ENCODE measurements at places on chromosomes 1 and 21. TPM values are rescaled to one million over a fixed set of nuclear protein-coding genes. Genes with fewer than 3 reads are reported as not detected.

- no peak for DNase-seq
These were observed 5.8 kb downstream of the UBE2U start for GRCh38 chr1:64209221-64209620.

The CLCN6 gene
- polyA plus RNA-seq = 5.4 TPM

DNA sequence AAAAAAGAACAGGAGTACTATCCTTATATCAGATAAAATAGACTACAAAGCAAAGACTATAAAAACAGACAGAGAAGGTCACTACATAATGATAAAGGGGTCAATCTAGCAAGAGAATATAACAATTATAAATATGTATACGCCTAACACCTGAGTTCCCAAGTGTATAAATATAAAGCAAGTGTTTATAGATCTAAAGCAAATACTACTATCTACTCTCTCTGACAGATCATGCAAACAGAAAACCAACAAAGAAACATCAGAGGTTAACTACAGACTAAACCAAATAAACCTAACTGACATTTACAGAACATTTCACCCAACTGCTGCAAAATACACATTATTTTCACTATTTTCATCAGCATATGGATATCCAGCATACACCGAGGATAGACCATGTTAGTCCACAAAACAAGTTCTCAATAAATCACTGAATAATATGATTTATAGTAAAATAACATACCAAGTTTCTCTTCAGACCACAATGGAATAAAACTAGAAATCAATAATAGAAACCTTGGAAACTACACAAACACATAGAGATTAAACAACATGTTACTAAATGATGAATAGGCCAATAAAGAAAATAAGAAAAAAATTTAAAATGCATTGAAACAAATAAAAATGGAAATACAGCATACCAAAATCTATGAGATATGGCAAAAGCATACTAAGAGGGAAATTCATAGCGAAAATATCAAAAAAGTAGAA lies 22.7 kb downstream of the UCHL5 start:
- no peak for DNase-seq

- no peak for DNase-seq
These were observed 24.8 kb downstream of the IVNS1ABP start for GRCh38 chr1:185292237-185292636.

DNA sequence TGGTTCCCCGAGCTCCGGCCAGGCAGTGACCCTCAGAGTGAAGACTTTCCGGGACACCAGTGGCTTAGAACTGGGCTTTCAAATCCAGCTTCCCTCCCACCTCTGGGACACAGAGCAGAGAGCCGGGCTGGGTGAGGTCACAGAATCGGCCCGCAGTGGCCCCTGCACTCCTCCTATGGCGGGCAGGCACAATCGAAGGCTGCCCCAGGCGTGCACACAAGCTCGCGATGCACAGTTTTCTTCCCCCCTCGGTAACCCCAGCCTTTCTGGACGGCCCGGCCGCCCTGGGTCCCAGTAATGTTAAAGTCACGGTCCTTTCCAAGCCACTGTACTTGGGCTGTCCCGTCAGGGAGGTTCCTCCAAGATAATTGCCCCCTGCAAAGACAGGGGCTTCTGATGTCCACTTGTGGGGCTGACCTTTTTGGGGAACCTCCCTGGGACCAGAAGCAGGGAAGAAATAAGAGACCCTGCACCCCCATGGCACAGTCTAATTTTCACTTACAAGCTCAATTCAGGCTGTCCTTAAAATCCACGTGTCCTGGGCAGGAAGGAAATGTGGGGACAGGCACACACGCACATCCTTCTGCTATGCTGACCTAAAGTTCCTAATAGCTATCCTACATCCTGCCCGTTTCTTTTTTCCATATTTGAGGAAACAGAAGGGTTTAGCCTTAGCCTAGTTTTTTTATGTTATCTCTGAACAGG lies 13.7 kb downstream of the TFF3 start:
- DNase-seq = no peak

- DNase-seq = no peak
These were observed 17.2 kb downstream of the DNAJC16 start for GRCh38 chr1:15543589-15544568.

DNA sequence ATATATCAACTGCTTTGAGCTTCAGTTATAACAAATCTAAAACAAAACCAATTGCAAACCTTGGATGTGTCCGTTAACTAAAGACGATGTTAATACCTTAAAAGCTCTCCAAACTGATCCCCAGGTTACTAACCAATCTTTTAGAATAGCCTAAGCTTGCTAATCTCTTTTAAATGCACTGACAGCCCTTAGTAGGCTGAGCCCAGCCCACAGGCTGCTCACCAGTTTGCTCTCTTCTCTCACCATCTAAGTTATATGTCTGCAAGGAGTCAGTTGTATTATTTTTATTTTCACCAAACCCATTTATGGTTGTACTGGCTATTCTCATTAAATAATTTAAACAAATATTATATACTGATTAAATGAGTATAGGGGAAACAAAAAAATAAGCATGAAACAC lies 199.5 kb downstream of the ADGRL2 start:
- DNase-seq = no peak

The SH2D2A gene
- not detected for polyA plus RNA-seq

DNA sequence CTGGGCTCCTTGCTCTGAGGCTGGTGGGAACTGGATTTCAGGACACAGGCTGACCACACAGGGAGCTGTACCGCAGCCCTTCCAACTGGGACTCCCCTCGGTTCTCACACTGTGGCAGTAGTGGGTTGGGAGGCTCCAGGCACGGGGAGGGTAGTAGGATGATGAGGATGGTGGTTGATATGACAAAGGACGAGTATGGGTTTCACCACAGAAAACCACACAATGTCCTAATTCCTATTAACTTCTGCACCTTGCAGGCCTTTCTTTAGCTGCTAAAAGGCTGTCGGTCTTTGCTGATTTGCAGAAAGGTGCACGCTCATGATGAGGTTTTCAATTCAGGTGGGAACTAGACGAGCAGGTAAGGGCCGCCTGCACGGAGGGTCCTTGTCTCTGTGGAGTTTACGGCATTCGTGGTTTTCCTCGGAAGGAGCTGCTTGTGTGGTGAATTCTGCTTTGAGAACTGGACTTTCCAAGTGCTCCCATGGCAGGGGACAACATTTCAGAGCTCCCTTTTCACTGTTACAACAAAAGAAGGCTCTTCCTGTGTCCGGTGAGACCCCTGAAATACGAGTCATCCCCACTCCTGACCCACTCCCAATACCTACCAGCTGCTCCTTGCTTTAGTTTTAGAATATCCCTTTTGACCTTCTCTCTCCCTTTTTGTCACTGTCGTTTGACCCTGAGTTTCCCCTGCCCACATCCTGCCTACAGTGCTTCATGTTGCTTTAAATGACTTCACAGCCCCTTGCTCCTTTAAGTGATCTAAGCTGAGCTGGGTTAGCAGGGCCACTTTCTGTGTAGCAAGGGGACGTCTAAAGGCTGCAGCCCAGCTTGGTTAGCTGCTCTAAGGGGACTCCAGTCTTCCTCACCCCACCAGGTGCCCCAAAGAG lies 125.1 kb downstream of the MRPS6 start:
- no peak for DNase-seq

GRCh38 chr1:111789666-111790316 lies 34.1 kb downstream of the DDX20 start:
- DNase-seq = peak; percentile 65

- DNase-seq = no peak
These were observed 113.6 kb downstream of the LRRC40 start for GRCh38 chr1:70091811-70092210.
